ENCODE measurements at places on chromosomes 13 and 19.

- H3K27ac ChIP-seq = no peak overlapping the region
- no peak for DNase-seq
- H3K4me1 ChIP-seq = no peaks in the 10 kb centered on the region
- no peaks in the 10 kb centered on the region for H3K27me3 ChIP-seq
Measured at GRCh38 chr13:22212576-22212975, 541.7 kb downstream of the FGF9 start.

- no peaks in the 10 kb centered on the region for H3K27me3 ChIP-seq
- no peak overlapping the region for H3K27ac ChIP-seq
- no peaks in the 10 kb centered on the region for H3K4me1 ChIP-seq
- H3K36me3 ChIP-seq = no peaks in the 10 kb centered on the region
Measured at GRCh38 chr13:98133946-98134345, 8.9 kb upstream of the FARP1 start.

GRCh38 chr13:51246025-51246417 lies 23.8 kb downstream of the FAM124A start:
- peaks cover 4% of the 10 kb centered on the region for H3K27me3 ChIP-seq
- H3K27ac ChIP-seq = no peak overlapping the region

DNA sequence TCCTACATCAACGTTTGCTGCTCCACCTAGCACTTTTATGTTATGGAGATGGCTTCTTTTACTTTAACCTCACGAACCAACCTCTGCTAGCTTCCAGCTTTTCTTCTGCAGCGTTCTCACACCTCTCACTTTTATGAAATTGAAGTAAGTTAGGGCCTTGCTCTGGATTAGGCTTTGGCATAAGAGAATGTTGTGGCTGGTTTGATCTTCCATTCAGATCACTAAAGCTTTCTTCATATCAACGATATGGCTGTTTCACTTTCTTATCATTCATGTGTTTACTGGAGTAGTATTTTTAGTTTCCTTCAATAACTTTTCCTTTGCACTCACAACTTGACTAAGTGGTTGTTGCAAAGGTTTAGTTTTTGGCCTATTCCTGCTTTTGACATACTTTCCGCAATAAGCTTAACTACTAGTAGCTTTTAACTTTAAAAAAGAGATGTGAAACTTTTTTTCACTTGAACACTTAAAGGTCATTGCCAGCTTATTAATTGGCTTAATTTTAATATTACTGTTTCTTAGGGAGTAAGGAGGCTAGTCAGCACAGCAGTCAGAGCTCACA lies 60.0 kb upstream of the SPRY2 start:
- H3K27ac ChIP-seq = no peak overlapping the region
- H3K4me3 ChIP-seq = no peak overlapping the region
- no peak for DNase-seq
- H3K36me3 ChIP-seq = no peaks in the 10 kb centered on the region

DNA sequence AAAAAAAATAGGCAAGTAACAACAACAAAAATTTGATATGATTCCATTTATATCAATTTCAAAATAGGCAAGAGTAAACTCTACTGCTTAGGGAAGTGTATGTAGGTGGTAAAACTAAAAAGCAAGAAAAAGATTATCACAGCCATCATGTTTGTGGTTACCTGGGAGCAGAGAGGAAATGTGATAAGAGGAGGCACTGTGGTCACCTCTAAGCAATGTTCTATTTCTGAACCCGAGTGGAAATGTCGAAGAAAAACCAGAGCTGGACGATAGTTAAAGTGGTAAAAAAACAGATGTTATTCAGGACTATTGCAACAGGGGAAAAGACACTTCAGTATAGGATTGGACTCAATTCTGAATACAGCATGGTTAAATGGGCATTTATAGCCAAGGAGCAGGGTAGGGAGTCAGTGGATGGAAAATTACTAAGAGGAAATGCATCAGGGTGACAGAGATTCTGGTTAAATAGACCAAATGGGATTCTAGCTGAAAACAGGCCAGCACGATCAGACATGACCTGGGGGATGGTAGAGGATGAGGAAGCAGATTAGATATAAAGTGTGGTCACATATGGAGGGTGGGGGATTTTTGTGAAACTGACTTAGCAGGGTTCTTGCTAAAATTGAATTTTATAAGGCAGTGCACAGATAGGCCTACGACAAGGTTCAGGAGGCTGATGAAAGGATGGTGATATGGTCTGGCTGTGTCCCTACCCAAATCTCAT lies 6.0 kb upstream of the TEX30 start:
- peaks cover 8% of the 10 kb centered on the region for H3K36me3 ChIP-seq
- peaks cover under 1% of the 10 kb centered on the region for H3K4me1 ChIP-seq
- H3K4me3 ChIP-seq = no peak overlapping the region

- no peak overlapping the region for H3K4me3 ChIP-seq
- no peaks in the 10 kb centered on the region for H3K4me1 ChIP-seq
- peaks cover 22% of the 10 kb centered on the region for H3K27me3 ChIP-seq
Measured at GRCh38 chr19:50667759-50668231, 18.6 kb downstream of the C19orf81 start.

Data from osteocyte (in vitro differentiated cells).